ENCODE measurements at places on chromosomes 13 and 19.

DNA sequence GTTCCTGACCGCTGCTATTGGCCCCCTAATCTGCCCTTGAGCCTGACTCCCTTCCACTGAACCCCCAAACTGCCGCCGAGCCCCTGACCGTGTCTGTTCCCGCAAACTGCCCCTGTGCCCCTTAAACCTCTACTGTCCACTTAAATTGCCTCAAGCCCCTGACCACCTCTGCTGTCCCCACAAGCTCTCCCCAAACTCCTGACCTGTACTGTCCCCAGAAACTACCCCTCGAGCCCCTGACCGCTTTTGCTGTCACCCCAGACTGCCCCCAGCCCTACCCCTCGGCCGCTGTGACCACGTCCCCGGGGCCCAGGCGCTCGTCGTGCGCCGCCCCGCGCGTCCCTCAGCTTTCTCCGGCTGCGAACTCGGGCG is 382 bp downstream of the ZNF77 start:
- DNase-seq, result no peak

GRCh38 chr13:73223372-73223781 is 164.6 kb downstream of the KLF5 start:
- no peak for DNase-seq

- DNase-seq, result peak; percentile 78
Observed at GRCh38 chr19:8334458-8335342, 8.4 kb downstream of the KANK3 start.

- DNase-seq, result no peak
Observed at GRCh38 chr19:49921871-49922795, 6.9 kb upstream of the ATF5 start.

- no peak for DNase-seq
Observed at GRCh38 chr19:50897191-50897607, 14.0 kb downstream of the KLK4 start.

- DNase-seq, result peak; percentile 44
Observed at GRCh38 chr13:99969919-99970650, 1.5 kb downstream of the ZIC5 start.

DNA sequence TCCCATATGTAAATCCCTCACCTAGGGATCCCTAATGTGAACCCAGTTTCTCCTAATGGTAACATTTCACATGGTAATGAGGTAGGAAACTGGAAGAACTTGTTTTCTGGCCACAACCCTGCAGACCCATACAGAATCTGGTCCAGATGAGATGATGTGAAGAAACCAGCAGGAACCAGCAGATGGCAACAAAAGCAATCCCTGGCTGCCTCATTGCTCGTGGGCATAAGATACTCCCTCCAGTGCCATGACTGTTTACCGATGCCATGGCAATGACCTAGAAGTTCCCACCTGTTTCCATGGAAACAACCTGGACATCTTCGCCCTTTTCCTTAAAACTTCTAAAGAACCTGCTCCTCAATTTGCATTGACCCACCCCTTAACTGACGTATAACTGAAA is 1.4 kb upstream of the CD209 start:
- DNase-seq, result no peak

GRCh38 chr19:37931881-37932655 is 25.1 kb downstream of the SIPA1L3 start:
- DNase-seq, result peak; percentile 98

DNA sequence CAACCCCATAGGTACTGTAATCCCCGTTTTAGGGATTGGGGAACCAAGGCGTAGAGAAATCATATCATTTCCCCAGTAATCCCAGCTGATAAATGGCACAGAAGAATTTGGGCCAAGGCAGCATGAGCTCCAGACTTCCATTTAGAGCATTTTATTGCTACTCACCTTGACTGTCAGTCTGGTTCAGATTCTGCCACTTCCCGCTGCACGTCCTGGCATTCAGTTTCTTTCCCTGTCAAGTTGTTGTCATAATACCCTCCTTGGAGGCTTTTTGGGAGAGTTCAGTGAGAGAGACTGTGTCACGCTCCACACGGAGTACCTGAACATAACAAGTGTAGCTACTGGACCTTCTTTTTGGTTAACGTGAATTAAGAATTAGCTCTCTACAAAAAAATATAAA is 7.5 kb upstream of the C1QTNF9 start:
- no peak for DNase-seq

GRCh38 chr19:29090783-29091526 is 122.0 kb downstream of the UQCRFS1 start:
- no peak for DNase-seq

DNA sequence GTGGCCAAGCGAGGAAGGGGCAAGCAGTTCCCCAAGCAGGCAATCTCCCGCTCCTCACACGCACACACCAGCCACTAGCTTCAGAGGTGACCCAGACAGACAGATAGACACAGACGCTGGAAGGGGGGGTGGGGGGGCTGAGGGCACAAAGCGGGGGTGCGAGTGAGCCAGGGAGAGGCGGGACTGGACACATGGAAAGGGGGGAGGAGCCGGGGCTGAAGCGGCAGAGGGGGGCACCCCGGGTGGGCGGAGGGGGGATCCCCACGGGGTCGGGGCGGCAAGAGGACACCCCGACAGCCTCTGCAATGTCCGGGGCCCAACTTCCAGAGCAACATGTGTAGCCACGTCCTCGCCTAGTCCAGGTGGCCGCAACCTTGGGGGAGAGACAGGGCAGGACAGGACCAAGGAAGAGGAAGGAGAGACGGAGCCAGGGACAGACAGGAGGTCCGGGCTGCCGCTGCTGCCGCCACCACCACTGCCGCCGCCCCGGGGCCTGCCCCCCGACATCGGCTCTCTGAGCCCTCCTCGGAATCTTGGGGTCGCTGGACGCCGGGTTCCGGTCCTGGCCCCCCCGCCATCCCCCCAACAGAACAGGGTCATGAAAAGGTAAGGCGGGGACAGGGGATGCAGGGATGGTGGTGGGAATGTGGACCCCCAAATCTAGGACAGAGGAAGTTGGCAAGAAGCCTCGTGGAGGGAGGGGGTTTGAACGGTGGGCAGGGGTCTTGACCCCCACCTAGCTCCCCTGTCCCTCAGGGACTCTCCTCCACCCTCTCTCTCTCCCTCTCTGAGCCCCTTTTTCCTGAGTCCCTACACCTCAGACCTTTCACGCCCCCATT is 1.1 kb downstream of the GRIN2D start:
- no peak for DNase-seq

DNA sequence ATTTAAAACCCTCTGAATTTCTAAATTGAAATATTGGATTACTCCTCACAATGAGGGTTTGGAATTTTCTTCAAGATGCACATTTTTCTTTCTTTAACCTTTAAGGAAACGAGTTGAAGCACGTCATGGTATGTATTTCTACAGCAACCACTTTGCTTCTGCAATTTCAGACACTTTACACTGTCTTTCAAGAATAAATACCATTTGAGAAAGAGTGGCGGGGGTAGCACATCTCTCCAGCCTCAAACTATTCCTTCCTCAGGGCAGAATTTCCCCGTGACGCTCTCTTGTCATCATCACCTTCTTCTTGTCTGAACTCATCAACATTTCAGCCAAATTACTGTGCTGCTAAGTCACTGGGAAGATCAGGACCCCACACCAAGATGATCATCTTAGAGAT is 1073.4 kb downstream of the EFNB2 start:
- no peak for DNase-seq

DNA sequence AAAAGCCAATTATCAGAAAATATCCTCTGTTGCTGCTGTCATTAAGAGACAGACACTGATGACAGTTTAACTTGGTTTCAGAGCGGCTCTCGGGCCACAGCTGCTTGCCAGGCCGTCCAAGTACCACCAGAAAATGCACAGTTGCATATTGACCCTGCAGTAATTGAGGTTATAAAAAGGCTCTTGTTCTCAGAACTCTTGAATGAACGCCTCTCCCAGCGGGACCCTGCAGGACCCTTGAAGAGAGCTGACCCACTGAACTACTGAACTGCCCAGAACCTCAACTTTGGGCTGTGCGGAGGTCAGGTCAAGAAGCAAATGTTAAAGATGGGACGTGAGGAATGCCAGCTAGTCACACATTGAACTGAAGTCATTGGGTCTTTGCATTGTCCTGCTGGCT is 1559.0 kb upstream of the SLC10A2 start:
- no peak for DNase-seq

- DNase-seq, result peak; percentile 30
Observed at GRCh38 chr13:114097212-114097892, 35.1 kb downstream of the RASA3 start.

GRCh38 chr13:26255691-26256277 is 1.9 kb downstream of the CDK8 start:
- peak; percentile 20 for DNase-seq

GRCh38 chr13:47413112-47413511 is 516.3 kb upstream of the HTR2A start:
- DNase-seq, result no peak

DNA sequence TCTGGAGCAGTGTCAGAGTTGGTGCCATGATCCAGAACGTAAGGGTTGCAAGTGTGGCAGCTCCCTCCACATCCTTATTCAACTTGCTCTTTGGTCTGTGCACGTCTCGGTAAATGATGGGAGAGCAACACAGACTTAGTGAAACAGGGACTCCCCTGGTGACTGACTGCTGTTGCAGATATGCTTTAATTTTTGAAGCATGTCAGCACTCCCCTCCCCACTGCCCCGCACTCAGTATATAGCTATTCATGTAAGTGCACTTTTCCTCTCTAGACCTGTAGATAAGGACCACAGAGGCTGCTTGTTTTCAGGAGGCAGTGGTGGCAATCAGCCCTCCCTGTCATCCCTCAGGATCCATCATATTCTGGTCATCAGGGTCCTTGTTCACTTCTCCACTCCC is 470.9 kb downstream of the IRS2 start:
- no peak for DNase-seq

DNA sequence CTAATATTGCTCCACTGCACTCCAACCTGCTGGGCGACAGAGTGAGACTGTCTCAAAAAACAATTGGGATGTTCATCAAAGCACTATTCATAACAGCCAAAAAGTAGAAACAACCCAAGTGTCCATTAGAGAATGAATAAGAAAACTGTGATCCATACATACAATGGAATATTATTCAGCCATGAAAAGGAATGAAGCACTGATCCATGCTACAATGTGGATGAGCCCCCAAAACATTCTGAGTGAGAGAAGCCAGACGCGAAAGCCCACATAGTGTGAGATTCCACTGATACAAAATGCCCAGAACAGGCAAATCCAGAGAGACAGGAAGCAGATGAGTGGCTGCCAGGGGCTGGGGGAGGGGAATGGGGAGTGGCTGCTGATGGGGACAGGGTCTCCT is 16.0 kb downstream of the KLF2 start:
- no peak for DNase-seq

- no peak for DNase-seq
Observed at GRCh38 chr13:98364647-98365046, 187.6 kb upstream of the RNF113B start.

GRCh38 chr13:112179421-112179820 is 112.5 kb downstream of the SOX1 start:
- no peak for DNase-seq

DNA sequence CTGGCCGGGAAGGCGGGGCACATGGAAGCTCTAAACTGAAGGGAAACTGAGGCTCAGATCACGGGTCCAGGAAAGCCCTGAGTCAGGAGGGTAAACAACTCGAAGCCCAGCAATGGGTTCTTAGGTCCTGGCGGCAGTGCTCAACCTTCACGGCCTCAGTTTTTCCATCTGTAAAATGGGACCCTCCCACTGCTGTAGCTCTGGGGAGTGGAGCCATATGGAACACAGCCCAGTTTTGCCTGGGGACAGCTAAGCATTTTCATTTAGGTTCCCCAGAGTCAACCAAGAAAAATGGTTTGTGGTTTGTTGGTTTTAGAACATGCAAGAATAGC is 30.4 kb downstream of the CEBPG start:
- DNase-seq, result no peak

- DNase-seq, result no peak
Observed at GRCh38 chr19:42532891-42533290, 4.6 kb upstream of the CEACAM1 start.

- DNase-seq, result no peak
Observed at GRCh38 chr13:103291798-103292572, 225.8 kb upstream of the SLC10A2 start.

GRCh38 chr13:57629391-57629804 is 2.1 kb upstream of the PCDH17 start:
- DNase-seq, result no peak

DNA sequence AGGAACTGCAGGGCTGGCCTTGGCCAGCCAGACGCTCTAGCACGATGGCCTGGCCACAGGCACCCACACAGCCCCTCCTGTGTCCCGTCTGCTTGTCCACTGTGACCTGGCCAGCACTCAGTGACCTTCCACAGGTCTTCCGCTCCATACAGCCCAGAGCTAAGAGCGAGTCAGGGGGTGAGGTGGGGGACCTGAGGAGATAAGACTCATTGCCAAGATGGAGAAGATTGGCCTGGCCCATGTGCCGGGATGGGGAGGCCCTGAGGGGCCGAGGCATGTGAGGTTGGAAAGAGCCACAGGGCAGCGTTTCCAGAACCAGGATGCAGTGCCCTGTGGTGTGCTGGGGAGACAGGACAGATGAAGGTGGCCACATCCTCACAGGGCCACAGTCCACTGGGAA is 10.2 kb upstream of the SLC7A9 start:
- DNase-seq, result no peak

- DNase-seq, result no peak
Observed at GRCh38 chr19:41409288-41409687, 11.7 kb downstream of the BCKDHA start.

- DNase-seq, result peak; percentile 36
Observed at GRCh38 chr19:40605216-40605971, 4.2 kb downstream of the LTBP4 start.

GRCh38 chr19:45515807-45516401 is 8.6 kb downstream of the VASP start:
- DNase-seq, result no peak

DNA sequence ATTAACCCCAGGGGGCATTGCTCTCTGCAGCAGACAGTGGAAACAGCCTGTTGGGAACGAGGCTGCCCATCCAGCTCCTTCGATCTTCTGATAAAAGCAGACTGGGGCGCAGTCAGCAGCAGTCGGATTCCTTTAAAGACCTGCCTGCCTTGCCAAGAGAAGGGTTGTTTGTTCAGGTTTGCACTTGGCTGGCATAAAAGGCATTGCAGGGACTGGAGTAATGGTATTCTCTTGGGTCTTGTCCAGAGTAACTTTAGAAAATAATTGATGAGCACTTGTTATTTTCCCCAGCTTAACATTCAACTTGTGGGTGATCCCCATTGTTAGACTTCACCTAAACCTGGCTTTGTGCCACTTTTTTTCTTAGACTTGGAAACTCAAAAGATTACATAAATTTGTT is 67.3 kb upstream of the SLC10A2 start:
- peak; percentile 51 for DNase-seq

DNA sequence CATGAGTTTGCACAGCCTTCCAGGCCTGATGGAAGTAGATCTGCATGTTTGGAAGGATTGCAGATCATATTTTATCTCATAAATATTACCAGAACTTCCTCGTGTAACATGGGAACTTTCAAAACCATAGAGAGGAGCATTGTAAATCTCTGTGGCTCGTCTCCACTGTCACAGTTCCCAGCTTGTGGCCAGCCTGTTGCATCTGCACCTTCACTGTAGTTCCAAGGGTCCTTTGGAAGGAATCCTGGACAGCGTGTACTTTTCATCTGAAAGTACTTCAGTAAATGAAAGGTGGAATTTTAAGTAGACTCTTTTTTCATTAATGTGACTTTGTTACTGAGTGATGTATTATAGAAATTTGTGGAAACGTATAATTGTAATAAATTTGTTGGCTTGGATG is 105.4 kb downstream of the ATP11A start:
- DNase-seq, result no peak

- peak; percentile 21 for DNase-seq
Observed at GRCh38 chr13:38686577-38687245, at the start of gene FREM2. TSS of gene FREM2 (plus strand) at chr13:38687077. CDS start at chr13:38687345, 268 bp downstream.

Data from NCI-H1105 treated with DMSO at 0.1 percent for 48 hours (cell line).